Right atrium auricular region (tissue), 2 donors: ENCODE measurements at places on chromosomes 1 and 21. TPM values are rescaled to one million over a fixed set of nuclear protein-coding genes. Genes with fewer than 3 reads are reported as not detected.
A peak's percentile ranks its signal among the peaks of the same experiment; 100 is the strongest.

The TIAM1 gene
- total RNA-seq = 2.5 TPM

The CA6 gene
- total RNA-seq = not detected

DNA sequence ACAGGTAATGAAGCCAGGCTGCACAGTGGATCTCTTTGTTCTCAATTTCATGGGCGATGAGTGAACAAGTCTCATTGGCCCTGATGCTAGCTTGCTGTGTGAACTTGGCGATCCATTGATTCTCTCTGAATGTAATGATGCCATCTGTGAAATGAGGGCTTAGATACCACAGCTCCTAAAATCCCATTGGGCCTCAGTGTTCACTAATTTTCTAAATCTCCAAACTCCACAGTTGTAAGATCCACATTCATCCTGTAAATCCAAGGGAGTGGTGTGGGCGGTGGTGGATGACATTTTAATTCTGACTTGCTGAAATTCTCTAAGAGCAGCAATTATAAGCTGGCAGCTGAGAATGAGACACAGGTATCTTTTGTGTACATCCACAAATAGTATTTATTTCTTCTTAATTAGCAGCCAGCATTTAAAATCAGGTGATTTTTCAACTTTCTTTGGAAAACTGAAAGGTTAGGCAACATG lies 9.6 kb upstream of the ACTL8 start:
- DNase-seq = no peak

GRCh38 chr21:44083631-44084291 lies 23.4 kb upstream of the PWP2 start:
- DNase-seq = peak; percentile 52

GRCh38 chr1:220892997-220893700 lies 13.9 kb downstream of the HLX start:
- no peak for DNase-seq

DNA sequence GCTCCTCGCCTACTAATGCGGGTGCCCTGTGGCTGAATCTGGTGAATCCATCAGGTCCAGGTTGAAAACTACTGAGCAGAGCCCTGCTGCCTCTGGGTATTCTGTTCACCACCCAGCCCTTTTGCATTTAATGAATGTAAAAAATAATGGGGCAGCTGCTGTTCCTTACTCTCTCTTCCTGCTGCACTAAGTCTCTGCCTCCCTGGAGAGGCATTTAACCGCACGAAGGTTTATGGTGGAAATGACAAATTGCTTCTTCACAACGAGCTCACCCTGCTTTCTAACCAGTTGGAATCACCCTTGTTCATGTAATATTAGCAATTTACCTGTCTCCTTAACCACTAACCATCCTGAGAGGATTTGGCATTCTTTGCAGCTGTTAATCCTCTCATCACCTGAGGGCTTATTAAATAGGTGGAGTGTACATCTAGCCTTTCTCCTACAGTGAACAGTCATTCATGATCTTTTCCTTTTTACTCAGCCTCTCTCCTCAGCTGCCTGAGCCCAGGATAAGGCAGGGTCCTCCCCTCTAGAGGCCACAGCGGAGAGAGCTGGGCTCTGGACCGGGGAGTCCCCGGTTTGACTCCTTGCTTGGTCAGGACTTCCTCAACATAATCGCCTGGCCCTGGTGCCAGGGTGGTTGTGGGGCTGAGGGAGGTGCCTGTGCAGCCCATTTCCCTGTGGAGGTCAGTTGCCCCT lies 97.6 kb downstream of the NOS1AP start:
- no peak for DNase-seq

- DNase-seq = no peak
These were observed 44.5 kb upstream of the VAMP3 start for GRCh38 chr1:7726623-7727022.

- DNase-seq = no peak
These were observed 61.9 kb downstream of the ST6GALNAC5 start for GRCh38 chr1:76929136-76929535.
